ENCODE measurements at places on chromosomes 5 and 9.

GRCh38 chr5:84273517-84273883 lies 111.2 kb downstream of the EDIL3 start:
- no peak for DNase-seq

- DNase-seq, result no peak
These were observed 1.5 kb downstream of the GDNF start for GRCh38 chr5:37838152-37838932.

DNA sequence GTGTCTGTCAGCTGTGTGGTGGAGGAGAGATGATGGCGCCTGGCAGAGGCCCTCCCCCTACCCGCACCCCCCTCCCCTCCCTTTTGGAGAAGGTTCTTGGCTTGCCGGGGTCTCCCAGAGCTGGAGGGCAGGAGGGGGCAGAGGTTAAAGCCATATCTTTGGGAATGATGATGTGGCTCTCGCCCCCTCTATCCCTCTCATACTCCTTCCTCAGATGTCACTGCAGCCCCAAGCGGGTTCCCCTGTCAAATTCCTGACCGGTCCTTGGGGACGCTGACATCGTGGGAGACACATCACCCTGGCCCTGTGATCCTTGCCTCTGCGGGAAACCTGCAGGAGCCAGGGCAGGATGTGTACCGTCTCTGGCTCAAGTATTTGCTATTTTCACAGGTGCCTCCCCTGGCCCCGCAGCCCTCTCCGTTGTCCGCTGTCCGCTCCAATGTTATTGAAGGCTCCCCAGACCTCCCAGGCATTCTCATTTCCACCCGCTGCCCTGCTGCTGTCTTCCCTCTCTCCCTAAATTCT lies 109.5 kb downstream of the FOXD1 start:
- DNase-seq, result no peak

DNA sequence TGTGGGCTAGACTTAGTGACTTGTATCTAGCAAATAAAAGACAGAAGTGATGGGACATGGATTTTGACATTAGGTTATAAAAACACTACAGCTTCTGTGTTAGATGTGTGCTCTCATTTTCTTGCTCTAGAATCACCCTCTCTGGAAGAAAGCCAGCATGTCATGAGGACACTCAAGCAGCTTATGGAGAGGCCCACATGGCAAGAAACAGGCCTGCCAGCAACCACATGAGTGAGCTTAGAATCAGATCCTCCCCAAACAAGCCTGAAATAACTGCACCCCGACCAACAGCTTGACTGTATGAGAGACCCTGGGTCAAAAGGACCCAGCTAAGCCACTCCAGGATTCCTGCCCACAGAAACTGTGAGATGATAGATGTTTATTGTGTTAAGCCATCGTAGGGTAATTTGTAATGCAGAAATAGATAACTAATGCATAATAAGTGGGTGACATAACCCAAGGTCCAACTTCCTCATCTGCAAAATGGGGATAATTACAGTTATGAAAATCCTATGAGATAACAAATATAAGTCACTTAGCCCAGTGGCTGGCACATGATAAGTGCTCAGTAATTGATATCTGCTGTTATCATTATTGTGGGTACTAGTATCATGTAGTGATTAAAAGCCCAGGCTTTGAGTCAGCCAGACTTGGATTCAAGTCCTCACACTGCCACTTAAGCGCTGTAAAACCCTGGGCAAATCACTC lies 86.5 kb downstream of the KLHL3 start:
- no peak for DNase-seq

- DNase-seq, result no peak
These were observed 494 bp upstream of the DOCK2 start for GRCh38 chr5:169636477-169637084.

Measured in activated naive CD4-positive, alpha-beta T cell (primary cell).